ENCODE measurements at places on chromosomes 12 and 14.

- peak; percentile 73 for DNase-seq
These were observed 3.7 kb downstream of the ABHD12B start for GRCh38 chr14:50875359-50876070.

GRCh38 chr14:37116933-37117849 is 55.2 kb downstream of the SLC25A21 start:
- DNase-seq = no peak

- no peak for DNase-seq
These were observed 20.4 kb upstream of the GPATCH2L start for GRCh38 chr14:76131071-76131965.

DNA sequence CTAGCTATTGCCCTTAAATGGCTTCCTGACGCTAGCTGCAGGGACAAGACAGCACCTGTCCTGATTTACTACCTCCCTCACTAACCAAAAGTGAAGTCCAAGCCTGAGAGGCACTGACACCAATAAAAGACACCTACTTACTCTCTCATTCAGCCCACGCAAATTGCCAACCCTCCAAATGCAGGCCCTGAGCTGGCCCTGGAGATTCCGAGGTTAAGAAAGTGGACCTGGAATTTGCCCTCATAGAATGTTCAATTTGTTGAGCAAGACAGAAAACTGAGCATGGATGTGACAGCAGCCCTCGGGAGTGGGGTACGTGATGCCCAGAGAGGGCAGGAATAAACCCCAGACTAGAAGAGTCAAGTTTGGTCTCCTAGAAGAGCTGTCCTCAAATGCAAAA is 16.4 kb downstream of the SERPINA3 start:
- DNase-seq = no peak

GRCh38 chr14:54294802-54295201 is 102.0 kb upstream of the CDKN3 start:
- no peak for DNase-seq

GRCh38 chr14:105410642-105411016 is 9.0 kb upstream of the MTA1 start:
- no peak for DNase-seq

DNA sequence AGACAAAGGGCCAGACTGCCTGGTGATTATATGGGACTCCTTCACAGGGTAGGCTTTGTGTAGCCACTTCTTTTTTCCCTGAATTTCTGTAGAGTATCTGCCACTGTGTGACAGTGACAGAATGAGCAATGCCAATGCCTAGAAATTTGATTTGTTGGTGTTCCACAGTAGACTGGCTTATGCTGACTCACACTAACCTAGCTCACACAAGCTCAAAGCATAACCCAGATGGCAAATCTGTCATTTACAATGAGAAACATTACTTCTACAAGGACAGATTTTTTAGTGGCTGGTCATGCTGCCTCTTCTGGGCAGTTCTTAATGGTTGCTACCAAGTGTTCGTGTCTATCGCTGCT is 15.9 kb downstream of the CFAP251 start:
- DNase-seq = no peak
